ENCODE measurements at places on chromosomes 3 and 15.

DNA sequence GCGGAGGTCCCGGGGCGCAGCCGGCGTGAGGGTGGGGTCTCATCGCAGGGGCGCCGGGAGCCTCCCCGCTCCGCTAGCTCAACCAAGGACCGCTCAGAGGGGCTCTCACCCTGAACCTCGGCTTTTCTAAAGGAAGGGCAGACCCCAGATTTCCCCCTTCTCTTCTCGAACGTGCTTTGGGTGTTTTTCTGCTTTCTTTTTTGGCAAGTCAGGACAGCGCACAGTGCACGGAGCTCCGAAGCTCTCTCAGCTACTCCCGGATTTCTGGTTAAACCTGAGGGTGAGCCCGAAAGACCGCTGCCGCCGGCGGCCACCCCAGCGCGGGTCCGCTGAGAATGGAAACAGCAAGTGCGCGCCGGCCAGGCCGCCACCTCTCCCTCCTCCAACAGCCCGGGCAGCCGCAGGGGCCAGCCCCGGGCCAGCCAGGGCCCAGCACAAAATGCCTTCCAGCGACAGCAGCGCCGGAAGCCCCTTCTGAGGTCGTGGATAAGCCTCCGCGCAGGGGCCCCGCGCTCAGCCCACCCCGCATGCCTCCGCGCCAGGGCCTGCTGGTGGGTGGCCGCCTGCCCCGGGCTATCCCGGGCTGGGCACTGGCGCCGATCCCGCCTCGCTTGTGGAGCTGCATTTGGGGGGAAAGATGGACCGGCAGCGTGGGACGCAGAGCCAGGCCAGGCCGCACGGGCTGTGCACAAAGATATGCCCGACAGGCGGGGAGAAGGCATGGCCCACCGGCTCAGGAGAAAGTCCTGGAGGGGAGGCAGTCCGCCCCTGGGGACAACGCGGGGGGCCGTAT is 8.2 kb upstream of the OCA2 start:
- peak; percentile 30 for DNase-seq

- peak; percentile 66 for DNase-seq
Observed at GRCh38 chr15:38707802-38708671, 143.4 kb upstream of the RASGRP1 start.

DNA sequence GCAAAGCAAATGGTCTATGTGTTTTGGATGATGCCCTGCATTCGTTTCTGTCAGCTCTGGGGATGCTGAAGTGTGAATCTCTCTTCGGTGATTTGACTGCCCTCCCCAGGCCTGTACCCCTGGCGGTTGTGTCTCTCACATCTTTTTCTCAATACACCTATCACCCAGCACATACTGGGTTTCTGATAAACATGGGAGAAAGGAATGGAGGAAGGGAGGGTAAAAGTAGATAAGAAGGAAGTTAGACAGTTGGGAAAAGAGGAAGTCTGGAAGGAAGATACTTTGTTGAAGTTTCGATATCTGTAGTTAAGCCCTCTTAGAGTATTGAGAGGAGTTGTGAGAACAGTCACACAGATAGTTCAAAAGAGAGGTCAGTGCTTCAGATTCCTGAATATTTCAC is 35.8 kb upstream of the LRTM1 start:
- no peak for DNase-seq

GRCh38 chr15:85589851-85590250 is 204.9 kb downstream of the KLHL25 start:
- no peak for DNase-seq

DNA sequence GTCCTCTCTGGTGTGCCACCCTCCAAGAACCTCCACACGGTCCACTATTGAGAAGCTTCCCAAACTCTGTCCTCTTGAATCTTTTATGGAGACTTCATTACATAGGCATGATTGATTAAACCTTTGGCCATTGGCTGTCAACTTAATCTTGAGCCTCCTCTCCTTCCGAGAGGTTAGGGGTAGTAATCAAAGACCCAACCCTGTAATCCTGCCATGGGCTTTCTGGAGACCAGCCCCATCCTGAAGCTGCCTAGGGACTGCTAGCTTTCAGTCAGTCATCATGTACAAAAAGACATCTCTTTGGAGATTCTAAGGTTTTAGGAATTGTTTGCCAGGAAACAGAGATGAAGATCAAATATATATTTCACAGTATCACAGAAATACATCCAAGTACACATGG is 37.0 kb downstream of the APH1B start:
- no peak for DNase-seq

GRCh38 chr15:98774756-98775497 is 126.6 kb downstream of the IGF1R start:
- DNase-seq = no peak

DNA sequence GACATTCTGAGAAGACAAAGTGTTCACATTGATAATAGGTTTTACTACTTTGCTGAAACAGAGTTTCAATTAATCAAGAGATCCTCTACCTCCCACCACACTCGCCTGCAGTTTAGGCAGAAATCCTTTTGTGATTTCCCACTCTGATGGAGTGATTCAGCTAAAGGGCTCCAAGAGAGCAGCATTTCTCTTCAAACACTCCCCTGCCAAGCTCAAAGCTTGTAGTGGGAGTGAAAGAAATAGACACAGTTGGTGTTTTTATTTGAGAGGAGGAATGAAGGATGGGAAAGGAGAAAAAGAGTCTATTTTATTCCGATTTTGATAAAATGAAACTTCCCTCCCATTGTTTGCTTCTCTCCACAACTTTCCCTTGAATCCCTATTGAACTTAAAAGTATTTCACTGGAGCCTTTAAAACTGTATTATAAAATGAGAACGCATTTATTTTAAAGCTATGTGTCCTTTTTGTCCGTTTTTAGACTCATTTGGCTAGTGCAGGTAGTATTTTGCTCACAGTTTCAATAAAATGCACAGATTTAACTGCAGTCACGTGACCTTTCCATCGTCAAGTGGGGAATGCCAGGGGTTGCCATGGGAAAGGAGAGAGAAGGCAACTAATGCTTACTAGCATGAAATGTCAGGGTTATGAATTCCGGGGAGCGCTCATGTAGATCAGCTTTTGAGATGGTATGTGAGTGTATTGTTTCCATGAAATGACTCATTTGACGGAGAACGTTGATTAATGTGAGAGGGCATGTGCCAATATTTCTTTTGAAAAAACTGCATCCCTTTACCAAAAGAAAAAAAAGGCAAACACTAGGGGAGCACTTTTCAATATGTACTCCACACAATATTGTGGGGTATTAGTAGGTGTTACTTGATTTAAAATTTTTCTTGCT is 7.7 kb upstream of the OSBPL11 start:
- no peak for DNase-seq

- DNase-seq = no peak
Observed at GRCh38 chr15:61115241-61115640, 113.9 kb downstream of the RORA start.

- DNase-seq = no peak
Observed at GRCh38 chr3:177948716-177949425, 587.4 kb upstream of the KCNMB2 start.

DNA sequence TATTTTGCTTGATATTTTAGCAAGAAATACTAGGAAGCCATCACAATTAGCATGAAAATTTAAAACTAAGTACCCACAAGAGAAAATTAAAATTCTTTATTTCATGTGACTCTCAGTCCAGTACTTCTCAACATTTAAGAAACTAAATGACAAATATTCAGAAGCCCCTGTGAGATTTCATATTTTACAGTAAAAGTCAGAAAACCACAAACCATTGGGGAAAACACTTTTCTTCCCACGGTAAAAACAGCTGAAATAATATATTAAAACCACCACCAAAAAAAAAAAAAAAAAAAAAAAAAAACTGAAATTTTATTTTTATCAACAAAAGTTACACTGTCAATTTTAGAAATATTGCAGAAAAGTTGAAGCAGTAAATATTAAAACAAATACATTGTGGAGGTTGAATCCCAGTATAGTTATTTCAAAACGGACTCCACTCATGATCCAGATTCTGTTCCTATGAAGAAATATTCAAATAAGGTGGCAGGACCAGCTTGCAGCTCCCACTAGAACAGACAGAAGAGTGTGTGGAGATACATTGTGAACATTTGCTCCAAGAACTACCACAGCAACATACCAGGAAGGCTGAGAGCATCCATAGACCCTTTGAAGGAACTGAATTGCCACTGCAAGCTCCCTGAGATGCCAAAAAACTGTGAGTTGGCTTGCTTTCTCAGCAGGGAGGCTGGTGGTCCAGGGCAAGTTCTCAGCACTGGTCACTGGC is 308.2 kb downstream of the CTNNB1 start:
- DNase-seq = no peak

GRCh38 chr15:40721701-40722100 is 26.7 kb downstream of the RAD51 start:
- DNase-seq = no peak

- DNase-seq = no peak
Observed at GRCh38 chr15:82663186-82663600, 16.0 kb upstream of the CPEB1 start.

All from D341Med (cell line).